CD4-positive, alpha-beta T cell (primary cell): ENCODE measurements at places on chromosomes 2 and 18. TPM values are rescaled to one million over a fixed set of nuclear protein-coding genes. Genes with fewer than 3 reads are reported as not detected.

DNA sequence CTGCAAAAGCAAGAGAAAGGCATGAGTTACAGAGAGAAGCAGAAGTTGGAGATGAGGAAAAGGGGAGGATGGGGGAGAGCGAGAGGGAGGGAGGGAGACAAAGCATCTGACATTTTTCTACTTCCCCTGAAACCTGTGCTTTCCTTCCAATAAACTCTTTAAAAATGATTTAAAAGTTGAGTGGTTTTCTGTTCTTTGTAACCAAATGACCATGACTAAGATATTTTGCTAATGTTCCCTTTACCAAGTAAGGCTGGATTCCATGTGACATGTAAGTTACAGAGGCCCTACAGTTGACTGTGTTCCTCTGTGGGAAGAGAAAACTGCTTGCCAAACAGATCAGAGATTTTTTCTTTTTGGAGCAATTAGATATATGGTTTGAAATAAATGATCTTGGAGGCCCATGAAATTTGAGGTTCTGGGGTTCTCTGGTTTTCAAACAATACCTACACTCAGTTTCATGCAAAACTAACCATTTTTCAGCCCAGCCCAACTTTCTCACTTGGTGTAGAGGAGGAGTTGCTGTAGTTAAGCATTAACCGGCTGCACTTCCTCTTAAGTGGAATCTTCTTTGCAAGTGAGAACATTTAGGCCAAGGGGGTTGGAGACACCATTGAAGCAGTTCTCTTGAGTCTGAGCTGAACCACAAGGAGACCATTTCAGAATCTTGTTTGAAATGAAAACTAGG is 34.5 kb downstream of the INSIG2 start:
- DNase-seq: no peak

GRCh38 chr2:22126106-22126505 is 1002.3 kb downstream of the TDRD15 start:
- no peak for DNase-seq

The DSG4 gene
- not detected for total RNA-seq

The ALK gene
- not detected for total RNA-seq

The DOCK10 gene
- 209 TPM for total RNA-seq
